ENCODE measurements at places on chromosomes 5 and 9.

- DNase-seq = no peak
Measured at GRCh38 chr9:2478421-2478820, 143.2 kb upstream of the VLDLR start.

DNA sequence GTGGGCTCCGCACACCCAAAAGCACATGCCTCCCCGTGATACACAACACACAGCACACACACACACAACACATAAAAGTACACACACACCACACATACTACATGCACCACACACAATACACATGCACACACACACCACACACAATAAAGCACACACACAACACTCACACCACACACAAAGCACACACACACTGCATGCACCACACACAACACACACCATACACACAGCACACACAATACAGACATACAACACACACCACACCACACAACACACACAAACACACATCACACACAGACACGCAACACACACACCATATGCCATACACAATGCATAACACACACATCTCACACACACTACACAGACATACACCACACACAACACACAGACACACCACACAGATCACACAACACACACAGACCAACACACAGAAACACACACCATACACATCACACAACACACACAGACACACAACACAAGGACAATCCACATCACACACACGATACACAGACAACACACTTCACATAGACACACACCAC lies 3.4 kb upstream of the CCDC187 start:
- DNase-seq = no peak

GRCh38 chr5:126000507-126000906 lies 422.7 kb upstream of the GRAMD2B start:
- peak; percentile 37 for DNase-seq

DNA sequence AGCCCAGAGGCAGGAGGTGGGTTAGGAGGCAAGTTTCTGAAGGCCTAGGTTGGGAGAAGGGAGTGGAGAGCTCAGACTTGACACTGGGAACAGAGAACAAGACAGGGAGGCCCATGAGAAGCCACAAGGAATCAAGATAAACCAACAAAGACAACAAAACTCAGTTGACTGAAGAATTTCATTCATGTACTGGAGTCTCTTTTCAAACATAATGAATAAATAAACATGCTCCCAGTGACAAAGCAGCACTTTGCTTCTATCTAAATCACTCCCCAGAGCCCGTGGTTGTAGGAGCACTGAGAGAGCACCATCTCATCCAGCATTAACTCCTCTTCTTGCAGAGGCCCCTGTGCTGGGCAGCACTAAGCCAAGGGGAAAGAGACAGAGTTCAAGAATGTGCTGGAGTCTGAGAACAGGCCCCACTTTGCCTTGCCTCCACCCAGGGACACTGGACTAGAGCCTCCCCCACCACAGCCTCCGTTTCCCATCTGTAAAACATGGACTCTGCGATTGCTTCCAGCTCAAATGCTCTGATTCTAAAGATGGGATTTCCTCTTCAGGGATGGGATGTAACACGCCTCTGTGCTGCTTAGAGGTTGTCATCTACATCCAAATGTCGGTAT lies 282.0 kb downstream of the SPOCK1 start:
- DNase-seq = no peak

DNA sequence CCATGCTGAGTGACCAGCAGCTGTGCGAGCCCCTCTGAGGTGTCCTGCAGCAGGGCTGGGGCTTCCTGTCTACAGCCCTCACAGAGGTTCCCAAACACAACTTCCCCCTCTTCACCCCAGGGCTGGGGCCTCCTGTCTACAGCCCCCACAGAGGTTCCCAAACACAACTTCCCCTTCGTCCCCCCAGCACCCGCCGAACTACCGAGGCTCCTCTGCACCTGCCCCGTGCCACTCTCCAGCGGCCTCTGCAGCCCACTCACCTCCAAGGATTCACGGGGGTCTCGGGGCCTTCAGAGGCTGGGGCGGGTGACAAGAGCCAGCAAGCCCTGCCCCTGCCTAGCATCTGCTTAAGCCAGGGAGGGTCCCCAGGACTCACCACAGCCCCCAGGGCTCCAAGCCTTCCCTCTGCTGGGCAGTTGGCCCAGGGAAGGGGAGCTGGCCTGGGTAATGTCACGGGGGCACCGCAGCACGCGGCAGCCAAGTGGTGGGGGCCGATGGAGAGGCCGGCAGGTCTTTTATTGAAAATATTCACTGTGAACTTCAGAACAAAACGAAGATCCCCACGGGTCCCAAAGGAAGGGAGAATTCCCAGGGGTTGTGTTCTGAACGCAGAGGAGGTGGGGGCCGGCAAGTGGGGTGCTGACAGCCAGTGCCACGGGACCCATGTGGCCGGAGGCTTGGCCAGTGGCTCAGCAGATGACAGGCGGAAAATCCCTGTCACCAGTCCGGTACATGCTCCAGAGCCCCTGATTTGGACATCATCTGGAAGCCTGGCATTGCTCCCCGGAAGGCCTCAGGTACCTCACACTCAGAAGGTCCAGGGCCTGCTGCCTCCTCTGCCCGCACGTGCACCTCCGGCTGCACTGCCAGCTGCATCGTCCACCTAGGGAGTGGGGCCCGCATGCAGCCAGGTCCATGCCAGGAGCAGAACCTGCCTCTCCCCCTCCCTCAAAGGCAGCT lies 125.3 kb downstream of the ADAMTS2 start:
- no peak for DNase-seq

- no peak for DNase-seq
Measured at GRCh38 chr9:92736563-92737215, 27.9 kb downstream of the BICD2 start.

DNA sequence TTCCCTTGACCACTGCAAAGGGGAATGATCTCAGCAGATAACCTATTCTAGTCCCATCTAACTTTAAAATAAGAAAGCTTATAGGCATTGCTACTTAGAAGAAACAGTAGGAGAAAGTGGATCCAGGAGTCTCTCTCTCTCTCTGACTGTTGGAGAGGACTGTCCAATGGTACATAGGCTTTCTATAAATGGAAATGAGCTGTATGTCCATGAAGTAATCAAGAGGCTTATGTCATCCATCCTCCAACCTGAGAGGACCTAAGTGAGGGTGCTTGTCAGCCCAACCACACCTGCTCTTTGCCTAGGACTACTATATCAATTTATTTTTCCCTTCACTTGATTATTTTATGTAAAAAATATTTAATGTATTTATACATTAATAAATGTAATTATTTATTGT lies 172.3 kb downstream of the PAPPA start:
- peak; percentile 43 for DNase-seq

- DNase-seq = no peak
Measured at GRCh38 chr9:134571946-134572917, 69.4 kb upstream of the COL5A1 start.

DNA sequence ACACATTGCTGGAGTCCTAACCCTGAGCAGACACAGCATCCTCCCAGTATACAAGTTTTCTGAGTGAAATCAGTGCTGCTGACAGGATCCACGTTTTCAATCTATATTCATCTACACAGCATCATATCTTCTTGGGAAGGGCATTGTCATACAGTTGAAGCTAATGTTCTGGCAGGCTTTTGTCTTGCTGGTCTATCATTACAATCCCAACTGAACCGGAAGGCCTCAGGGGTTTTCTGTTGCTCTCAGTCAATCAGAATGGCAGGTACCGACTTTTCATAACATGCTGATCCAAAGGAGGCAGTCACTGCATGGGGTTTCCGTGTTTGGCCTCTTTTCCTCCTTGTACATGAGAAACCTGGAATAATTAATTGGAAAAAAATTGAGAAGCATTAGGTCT lies 2118.8 kb upstream of the WWC1 start:
- DNase-seq = no peak

GRCh38 chr9:136024286-136024685 lies 63.1 kb upstream of the UBAC1 start:
- no peak for DNase-seq

DNA sequence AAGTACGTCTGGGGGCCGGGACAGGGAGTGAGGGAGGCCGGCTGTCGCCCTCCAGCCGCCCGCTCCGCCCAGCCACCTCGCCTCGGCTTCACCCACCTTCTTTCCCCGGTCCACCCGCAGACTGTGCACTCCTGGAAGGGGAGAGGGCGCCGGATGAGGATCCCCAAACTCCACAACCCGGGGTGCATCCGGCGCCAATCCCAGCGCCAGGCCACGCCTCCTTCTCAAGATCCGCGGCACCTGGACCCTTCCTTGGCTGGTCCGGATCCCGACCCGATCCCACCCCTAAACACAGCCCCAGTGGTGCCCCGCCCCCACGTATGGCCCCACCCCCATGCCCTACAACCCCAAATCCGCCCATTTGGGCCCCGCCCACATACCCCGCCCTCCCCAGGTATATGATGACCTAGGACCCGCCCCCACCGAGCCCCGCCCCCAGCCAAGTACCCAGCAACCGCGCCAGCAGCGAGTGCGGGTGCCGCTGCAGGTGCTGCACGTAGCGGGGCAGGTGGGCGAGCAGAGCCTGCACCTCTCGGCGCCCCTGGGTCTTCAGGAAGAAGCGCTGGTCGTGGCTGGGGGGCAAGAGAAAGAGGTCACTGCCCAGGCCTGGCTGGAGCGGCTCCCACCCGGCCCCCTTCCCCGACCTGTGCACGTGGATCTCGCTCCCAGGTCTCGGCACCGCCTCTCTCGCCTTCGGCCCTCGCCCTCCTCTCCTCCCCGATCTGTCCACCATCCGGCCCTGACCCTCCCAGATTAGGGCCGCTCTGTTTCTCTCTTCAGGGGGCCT lies 3.2 kb downstream of the PIP5KL1 start:
- peak; percentile 52 for DNase-seq

DNA sequence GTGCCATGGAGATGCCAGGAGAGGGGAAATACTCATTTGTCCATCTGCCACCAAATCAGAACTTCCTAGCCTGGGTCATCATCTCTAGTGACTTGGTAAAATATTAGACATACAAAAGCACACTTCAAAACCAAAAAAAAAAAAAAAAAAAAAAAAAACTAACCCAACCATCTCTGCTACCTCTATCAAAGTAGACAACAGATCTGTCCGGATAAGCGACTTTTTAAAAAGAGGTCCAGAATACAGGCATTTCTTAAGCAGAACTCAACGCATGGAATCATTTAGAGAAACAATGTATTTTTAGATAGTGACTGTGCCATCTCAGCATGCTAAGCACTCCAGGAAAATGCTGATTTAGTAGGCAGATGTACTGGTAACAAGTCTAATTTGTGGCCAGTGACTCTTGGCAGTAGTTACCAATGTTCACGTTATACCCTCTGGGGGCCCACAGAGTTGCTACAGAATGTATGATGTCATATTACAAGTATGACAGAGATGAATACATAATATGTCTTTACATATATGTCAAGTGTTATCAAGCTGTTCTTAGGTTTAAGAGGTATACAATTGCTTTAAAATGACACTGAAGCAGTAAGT lies 107.8 kb downstream of the SMIM23 start:
- no peak for DNase-seq

DNA sequence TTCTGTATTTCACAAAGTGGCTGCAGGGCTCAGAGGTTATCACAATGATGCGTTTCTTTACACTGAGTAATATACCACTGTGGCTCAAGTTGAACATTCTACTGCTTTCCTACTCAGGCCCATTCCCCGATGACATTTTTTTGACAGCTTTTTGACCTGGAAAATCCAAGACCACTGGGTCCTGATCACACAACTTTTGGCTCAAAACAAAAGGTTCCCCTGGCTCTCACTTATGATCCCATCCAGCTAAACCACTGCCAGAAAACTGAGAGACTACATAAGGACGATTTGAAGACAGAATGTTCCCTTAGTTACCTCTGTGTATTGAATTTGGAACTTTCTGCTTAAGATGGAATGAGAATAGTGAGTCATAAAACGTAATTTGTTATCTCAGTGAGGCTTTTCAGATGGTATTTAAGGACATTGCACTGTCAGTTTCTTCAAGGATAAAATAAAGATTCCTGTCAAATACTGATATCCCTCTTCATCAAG lies 78.0 kb upstream of the FBXL7 start:
- DNase-seq = no peak

GRCh38 chr9:13448482-13448881 lies 169.0 kb upstream of the MPDZ start:
- DNase-seq = no peak

GRCh38 chr5:111775224-111775623 lies 18.2 kb upstream of the NREP start:
- no peak for DNase-seq

GRCh38 chr5:170450061-170450669 lies 53.7 kb upstream of the KCNIP1 start:
- no peak for DNase-seq

GRCh38 chr9:104090578-104090977 lies 3.5 kb upstream of the SMC2 start:
- peak; percentile 14 for DNase-seq

DNA sequence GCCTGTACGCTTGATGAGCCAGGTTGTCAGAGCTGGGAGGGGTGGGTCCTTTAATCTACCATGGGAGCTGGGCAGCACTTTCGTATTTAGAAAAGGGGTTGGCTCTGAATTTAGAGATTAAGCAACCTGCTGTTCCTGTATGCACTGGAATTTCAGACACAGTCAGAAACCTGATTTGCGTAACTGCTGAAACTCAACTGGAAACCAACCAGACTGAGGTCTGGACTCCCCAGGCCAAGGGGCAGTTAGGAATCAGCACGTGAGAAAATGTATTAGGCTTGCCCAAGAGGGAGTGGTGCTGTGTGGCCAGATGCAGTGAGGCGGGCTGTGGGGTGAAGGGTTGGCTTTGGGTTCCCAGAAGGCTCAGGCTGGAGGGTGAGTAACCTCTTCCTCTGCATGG lies 235.0 kb downstream of the GOLPH3 start:
- no peak for DNase-seq

DNA sequence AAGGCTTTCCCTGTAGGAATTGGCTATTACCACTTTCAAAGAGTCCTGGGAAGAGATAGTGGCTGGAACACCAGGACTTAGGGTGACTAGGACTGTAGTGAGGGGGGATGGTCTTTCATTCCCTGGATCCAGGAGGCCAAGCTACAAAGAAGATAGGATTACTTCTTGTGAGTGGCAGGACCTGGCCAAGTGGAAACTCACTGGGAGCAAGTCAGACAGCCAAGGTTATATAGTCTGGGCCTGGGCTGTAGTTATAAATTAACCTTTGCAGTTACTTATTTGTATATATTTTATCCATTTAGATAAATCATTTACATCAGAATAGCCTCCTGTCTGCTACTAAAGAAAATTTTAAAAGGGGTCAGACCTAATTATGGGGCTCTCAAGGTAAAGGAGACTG lies 124.3 kb downstream of the TLR4 start:
- no peak for DNase-seq

GRCh38 chr5:131096774-131097710 lies 68.0 kb downstream of the HINT1 start:
- no peak for DNase-seq

DNA sequence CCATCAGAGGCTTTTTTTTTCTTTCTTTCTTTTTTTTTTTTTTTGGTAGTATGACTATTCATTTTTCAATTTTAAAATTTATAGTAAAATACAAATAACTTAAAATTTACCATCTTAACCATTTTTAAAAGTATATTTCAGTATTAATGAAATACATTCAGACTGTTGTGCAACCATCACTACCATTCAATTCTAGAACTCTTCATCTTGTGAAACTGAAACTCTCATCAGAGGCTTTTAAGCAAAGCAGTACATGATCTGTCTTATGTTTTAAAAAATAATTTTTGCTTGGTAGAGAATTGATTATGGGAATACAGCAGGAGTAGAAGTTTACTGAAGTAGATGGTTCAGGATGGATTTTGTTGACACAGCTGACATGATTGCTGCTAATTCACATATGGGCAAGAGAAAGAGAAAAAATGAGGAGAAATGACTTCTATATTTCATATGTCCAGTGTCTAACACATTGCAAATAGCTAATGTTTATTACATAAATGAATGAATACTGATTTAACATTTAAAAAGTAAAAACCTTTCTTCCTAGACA lies 13.4 kb downstream of the ELOVL7 start:
- no peak for DNase-seq

Measured in DMS153 (cell line).